ENCODE measurements at places on chromosomes 6 and 20.
A peak's percentile ranks its signal among the peaks of the same experiment; 100 is the strongest.

- no peak for DNase-seq
Measured at GRCh38 chr6:28695715-28696114, 170.0 kb downstream of the GPX5 start.

DNA sequence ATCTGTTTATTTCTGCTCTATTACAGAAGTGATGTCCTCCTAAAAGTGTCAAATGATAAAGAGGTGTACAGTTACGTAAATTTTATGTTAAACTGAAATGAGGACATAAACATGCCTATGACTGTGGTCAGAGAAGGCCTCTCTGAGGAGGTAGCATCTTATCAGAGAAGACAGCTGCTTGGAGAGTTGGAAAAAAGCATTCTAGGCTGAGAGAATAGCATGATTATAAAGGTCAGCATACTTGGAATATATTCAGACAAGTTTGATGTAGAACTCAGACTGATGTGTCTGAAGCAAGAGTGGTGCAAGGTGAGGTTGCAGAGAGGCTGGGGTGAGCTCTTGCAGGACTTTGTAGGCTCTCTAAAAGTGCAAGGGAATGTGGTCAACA, 3.1 kb upstream of the PCNA start:
- DNase-seq, result no peak

- no peak for DNase-seq
Measured at GRCh38 chr20:1165521-1165920, 19.3 kb downstream of the TMEM74B start.

DNA sequence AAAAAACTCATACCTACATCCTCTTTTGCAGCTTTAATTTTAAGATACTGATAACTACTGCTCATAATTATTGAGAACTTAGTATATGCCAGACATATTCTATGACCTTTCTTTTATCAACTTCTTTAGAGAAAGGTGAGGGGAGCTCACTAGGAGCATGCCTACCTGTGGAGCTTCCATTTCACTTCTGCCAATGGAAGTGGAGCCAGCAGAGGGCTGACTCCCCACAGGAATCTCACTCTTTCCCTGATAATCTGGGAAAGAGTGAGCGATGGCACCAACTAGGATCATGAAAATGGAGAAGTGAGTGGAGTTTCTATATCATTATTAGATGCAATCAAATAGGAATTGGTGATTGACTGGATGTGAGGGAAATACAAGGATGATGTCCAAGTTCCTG, 484.9 kb downstream of the LMBRD1 start:
- DNase-seq, result no peak

DNA sequence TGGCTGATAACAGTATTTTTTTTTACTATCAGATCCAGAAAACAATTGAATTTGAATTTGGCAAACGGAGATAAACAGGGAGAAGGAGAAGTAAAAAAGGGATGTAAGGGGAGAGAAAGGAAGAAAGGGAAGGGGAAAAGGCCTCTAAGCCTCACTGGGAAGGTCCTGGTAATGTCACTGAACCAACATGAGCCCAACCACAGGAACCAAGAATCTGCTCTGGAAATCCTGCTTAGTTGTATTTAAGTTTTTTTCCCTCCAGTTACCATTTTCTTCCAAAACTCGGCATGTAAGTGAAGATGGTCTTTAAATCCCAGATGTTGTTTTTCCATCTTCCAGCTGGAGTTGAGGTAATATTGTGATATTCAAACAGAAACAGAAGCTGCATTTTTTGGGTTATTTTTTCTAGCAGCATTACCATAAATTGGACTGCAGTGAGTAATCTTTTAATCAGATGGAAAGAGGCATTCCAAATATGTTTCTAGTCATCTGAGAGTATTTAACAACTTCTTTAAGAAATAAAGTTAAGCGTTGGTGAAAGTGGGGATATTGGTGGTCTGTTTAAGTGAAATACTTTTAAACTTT, 91.1 kb downstream of the TXNDC5 start:
- no peak for DNase-seq

- no peak for DNase-seq
Measured at GRCh38 chr6:44157152-44157521, 1.5 kb upstream of the CAPN11 start.

GRCh38 chr20:41782255-41782654, 164.1 kb upstream of the CHD6 start:
- DNase-seq, result no peak

DNA sequence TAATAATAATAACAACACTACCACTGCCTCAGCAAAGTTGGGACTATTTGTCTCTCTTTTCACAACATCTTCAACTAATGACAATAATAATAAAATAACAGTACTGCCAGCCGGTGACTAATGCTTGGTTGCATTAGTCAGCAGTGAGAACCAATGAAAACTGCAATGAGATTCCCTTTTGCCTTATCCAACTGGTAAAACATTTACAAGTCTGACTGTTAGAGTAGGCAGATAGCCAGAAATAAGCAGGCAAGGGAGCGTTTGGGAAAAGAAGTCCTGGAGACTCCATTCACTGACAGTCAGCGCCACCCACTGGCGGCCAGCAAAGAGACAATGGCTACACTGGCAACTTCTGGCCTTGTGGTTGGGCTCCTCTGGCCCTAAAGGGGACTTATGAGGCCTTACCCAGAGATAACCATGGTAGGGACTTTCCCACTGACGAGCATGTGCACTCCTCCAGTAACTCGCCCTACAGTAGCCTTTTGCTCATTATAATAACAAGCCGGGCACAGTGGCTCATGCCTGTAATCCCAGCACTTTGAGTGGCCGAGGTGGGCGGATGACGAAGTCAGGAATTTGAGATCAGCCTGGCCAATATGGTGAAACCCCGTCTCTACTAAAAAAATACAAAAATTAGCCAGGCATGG, 3.4 kb upstream of the NSFL1C start:
- DNase-seq, result peak; percentile 33

GRCh38 chr20:33444797-33445560, 1.4 kb upstream of the SNTA1 start:
- DNase-seq, result no peak

DNA sequence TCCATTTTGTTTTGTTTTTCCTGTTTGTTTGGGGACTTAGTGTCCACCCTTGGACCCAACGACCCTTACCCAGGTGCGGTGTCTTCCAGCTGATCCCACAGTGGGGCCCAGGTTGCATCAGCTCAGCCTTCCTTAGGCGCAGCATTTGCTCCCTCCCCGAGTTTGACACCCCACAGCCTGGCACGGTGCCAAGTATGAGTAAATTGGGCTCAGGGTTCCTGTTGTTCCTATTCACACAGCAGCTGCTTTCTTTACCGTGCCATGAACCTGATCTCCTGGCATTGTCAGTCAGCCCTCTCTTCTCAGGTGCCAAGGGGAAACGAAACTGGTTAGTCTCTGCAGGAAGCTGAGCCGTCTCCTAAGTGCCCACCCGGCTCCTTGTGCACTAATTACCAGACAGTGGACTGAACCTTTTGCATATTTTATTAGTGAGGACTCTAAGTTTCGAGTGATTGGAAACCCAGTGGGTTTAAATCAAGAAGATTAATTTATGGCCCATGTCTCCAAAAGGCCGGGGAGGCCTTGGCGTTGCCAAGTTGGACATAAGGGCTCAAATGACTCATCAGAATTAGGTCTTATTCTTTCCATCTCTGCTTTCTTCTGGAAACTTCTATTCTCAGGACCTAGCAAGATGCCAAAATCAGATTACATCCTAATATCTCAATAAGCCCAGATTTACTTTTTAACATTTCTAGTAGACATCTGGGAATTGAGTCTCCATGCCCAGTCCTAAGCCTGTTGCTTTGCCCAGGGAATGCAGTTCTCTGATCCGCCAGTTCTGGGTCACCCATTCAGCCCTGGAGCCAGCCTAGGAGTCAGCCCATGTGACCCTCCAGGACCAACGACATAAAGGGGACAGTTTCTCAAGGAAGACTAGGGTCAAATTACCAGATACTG, 68.8 kb downstream of the TSHZ2 start:
- no peak for DNase-seq

DNA sequence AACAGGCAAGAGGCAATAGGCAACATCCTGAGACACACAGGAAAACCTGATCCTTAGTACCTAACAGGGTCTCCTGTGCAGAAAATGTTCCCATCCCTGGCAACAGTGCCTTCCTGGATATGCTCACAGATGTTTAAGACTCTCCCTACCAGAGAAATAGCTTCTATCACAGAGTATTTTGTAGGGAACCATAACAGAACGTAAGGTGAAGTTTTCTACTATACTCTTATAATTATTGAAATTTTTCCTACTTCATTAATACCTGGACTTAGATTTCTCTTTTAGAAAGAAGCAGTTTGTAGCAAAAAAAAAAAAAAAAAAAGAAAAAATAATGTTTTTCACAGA, 33.5 kb upstream of the LGSN start:
- DNase-seq, result no peak

DNA sequence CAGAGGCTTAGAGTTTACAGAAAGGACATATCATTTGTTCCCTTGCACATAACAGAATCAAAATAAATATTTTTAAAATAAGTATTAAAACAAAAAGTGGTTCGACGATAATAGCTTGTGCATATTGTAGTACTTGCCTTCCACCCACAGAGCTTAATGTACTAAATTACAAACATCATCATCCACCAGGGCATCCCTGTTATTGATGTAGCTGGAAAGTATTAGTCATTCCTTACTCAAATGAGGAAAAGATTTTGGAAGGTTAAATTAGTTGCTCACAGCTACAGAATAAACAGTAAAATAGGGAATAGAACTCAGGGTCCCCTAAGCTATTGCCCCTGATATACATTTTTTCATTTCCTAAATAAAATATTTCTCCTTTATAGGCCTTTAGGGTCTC, 150.3 kb downstream of the PTPRK start:
- DNase-seq, result no peak

- DNase-seq, result no peak
Measured at GRCh38 chr6:123480986-123481385, 155.8 kb downstream of the TRDN start.

- no peak for DNase-seq
Measured at GRCh38 chr6:157684620-157685299, 138.3 kb upstream of the SNX9 start.

GRCh38 chr20:49534255-49534712, 33.7 kb downstream of the PTGIS start:
- DNase-seq, result peak; percentile 56

GRCh38 chr20:59577809-59578435, 26.4 kb upstream of the PHACTR3 start:
- DNase-seq, result no peak

- no peak for DNase-seq
Measured at GRCh38 chr6:161269310-161269709, 4.6 kb downstream of the AGPAT4 start.

- no peak for DNase-seq
Measured at GRCh38 chr6:5302220-5302946, 41.1 kb downstream of the FARS2 start.

DNA sequence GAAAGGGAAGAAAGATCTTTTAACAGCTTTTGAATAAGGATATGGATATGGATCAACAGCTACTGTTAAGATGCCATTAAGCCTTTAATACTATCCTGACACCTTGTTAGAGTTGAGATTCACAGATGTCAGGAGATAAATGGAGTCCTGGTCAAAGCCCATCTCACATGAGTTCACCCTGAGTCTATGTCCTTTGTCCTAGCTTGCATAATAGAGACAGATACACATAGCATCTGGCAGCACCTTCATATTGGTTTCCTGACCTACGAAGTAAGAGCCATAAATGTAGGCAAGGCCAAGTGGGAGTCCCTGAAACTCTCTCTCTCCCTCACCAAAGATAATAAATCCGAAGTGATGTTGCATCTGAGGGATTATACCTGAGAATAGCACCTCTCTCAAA, 79.1 kb upstream of the F13A1 start:
- no peak for DNase-seq

- DNase-seq, result no peak
Measured at GRCh38 chr6:31972709-31973350, 892 bp upstream of the DXO start.

DNA sequence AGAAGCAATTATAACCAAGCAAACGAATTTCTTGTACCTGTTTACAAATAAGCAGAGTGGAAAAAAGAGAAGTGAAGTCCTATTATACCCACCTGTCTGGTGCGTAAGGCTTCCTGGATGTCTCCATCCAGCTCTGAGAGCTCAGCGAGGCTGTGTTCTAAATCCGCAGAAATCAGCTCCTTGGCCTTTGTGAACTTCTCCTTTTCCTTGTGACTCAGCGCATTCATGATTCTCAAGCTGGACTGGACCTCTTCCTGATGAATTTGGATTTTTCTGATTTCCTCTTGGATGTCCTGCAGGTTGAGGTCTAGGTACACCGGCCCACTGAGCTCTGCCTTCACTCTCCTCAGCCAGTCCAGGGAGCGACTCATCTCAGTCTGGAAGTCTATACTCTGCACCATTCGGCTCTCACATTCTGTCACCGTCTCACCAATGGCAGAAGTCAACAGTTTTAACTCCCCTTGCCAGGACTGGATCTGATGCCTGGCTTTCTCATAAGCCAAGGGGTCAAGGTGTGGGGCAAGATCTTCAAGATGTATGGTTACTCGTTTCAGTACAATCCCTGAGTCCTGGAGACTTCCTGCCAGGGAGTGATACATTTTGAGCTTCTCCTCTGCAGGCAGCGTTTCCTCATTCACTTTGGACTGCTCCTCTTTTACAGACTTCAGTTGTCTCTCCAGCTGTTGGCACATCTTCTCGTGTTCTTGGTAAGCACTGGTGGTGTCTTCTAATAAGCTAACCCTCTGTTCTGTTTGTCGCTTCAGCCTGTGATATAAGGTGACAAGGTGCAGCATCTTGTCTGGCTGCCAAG, 307.3 kb downstream of the SYNE1 start:
- DNase-seq, result no peak

DNA sequence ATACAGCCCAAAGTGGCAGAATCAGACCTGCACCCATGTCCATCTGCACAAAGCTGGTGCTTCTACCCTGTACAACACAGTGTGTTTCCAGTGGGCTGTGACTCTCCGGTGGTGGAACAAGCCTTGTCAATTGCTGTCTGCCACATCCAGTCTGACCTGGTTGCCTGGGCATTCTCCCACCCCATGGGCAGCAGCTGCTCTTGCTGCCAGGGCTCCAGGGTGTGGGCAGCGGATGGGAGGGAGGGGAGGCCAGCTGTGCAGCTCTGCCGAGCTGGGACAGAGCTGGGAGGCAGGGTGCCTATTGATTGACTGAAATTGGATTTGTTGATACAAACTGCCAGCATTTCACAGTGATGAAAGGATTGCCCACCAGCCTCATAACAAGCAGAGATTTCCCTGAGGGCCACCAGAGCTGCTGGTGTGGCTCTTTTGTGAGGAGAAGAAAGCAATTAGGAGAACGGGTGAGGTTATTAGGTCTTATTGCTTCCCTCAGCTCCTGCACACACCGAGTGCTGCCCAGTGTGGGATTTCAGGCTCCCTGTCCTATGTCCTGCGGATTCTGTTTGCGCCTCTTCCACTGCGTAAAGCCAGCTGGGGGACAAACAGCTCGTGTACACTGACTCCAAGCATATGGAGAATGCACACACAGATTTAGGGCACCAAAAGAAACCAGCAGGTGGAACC, 150.8 kb downstream of the NRN1 start:
- no peak for DNase-seq

- DNase-seq, result no peak
Measured at GRCh38 chr6:136228814-136229213, 21.3 kb downstream of the MTFR2 start.

DNA sequence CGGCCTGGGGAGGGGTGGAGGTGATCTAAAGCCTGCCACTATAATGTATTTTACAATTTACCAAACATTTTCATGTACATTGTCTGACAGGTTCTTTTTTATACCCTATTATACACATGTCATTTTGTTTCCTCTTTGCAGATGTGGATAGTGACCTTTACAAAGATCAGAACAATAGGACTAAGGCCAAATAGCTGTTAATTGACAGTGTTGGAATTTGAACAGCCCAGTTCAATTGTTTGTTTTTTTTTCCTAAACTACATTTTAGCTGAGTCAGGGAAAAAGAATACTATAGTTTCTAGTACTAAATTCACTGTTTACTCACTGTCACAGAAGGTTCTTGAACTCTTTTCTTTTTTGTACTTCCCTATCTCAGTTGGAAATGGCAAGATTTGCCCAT, 40.2 kb downstream of the PGM3 start:
- no peak for DNase-seq
